Fibroblast of skin of right biceps (primary cell): ENCODE measurements at places on chromosomes 2 and 18.

GRCh38 chr18:74265546-74266098, 26.1 kb downstream of the CYB5A start:
- no peak for DNase-seq

DNA sequence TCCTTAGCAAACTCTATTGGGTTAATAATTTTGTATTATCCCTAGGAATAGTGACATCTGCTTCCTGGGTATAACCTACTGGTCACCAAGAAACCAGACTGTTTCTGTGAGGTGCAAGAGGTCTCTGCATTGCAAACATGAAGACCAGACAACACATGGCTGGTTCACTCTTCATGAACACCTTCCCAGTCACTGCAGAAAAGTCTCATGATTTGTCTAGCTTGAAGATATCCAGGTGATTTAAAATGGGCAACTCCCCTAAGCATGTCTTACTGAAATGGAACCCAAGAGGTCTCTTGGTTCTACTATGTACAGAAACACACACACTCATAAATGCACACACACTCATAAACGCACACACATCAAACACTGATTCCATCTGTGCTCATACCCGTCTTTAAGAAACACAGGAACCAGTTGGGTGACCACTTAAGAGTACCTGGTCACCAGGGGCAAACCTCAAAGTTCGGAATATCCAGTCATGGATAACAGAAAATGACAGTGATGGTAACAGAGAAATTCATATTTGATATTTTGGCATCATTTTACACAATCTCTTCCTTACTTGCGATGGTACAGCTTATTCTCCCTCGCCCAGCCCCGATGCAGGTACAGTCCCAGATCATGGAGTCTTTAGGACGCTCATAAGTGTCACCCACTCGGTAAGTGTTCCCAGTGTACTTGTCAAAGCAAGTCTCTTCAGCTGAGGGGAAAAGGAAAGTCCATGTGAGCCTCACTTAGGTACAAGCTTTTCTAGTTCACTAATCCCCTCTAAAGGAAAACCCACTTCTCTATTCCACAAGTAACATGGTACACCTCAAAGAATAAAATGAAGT, 2.9 kb downstream of the FN1 start:
- no peak for DNase-seq

- DNase-seq = no peak
Observed at GRCh38 chr2:218960309-218961165, 1.1 kb downstream of the CDK5R2 start.

- no peak for DNase-seq
Observed at GRCh38 chr2:3302751-3303582, 74.7 kb downstream of the EIPR1 start.

DNA sequence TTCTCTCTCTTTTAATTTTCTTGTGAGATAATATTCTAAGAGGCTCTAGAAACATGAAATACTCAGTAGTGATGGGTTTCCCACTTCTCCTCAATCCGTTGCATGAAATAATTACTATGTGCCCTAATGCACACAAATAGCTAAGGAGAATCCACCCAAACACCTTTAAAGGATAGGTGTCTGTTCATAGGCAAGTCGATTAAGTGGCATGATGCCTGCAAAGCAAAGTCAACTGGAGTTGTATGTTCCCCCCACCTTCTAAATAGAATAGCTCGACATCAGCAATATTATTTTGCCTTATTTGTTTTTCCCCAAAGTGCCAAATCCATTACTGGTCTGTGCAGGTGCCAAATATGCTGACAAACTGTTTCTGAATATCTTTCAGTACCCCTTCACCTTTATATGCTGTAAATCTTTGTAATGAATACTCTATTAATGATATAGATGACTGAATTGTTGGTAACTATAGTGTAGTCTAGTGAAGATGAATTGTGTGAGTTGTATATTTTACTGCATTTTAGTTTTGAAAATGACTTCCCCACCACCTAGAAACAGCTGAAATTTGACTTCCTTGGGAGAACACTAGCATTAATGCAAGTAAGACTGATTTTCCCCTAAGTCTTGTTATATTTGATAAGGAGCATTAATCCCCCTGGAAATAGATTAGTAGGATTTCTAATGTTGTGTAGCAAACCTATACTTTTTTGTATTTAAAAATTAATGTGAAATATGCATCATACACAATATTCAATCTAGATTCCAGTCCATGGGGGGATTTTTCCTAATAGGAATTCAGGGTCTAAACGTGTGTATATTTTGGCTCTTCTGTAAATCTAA, 9.0 kb downstream of the TBR1 start:
- DNase-seq = no peak

- no peak for DNase-seq
Observed at GRCh38 chr2:238403632-238404405, 22.9 kb upstream of the ASB1 start.

GRCh38 chr18:47413327-47413726, 161.9 kb upstream of the SKOR2 start:
- DNase-seq = no peak

- DNase-seq = peak; percentile 63
Observed at GRCh38 chr2:212364112-212364985, 174.3 kb downstream of the ERBB4 start.

DNA sequence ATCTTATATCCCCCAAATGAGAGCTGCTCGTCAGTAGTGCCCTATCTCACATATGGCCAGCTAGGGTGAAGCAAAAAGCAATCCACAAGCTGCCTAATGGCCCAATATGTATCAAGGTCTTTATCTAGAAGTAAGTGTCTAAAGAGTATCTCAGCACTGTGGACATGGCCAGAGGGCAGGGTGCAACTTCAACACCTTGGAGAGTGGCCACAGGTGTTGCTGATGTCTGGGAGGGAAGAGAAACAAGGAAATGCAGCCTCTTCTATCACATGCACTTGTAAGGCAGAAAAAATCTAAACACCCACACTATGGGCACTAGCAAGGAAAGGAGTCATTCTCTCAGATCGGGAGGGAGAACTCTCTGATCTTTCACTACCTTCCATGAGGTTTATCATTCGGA, 23.7 kb upstream of the MRPL19 start:
- DNase-seq = no peak

DNA sequence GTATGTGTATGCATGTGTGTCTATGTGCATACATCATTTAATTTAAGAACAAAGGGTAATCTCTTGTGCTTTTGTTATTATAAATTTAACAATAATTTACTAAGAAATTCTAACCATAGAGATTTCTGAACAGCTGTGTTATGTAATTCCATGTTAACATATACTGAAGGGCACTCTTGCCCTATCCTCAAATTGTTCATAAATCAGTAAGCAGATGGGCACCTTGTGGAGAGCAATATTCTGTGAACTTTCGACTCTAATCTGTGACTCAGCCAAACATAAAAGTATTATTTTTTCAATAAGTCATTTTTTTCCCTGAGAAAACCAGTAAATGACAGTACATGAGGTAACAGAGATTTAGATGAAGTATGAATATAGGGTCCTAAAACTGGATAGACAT, 938.3 kb upstream of the CRIM1 start:
- no peak for DNase-seq

DNA sequence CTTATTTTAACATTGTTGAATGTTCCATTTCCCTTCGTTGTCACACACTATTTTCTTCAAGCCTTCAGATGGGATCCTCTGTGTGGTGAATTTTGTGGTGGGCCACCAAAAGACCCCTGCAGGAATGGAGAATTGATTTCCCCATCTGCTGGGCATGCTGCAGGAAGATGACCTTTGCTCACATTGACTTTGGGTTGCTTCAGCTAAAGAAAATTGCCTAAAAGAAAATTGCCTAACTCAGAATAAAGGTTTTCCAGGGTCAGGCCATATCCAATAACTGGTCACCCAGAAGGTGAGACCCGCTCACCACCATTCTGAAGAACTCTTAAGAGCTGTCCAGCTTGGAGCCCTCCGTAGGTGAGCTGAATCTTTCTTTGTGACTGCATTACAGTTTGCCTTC, 192.5 kb downstream of the CDH7 start:
- DNase-seq = no peak

GRCh38 chr2:51387235-51387634, 355.3 kb upstream of the NRXN1 start:
- DNase-seq = peak; percentile 84

GRCh38 chr2:226888971-226889370, 53.1 kb downstream of the RHBDD1 start:
- peak; percentile 49 for DNase-seq

DNA sequence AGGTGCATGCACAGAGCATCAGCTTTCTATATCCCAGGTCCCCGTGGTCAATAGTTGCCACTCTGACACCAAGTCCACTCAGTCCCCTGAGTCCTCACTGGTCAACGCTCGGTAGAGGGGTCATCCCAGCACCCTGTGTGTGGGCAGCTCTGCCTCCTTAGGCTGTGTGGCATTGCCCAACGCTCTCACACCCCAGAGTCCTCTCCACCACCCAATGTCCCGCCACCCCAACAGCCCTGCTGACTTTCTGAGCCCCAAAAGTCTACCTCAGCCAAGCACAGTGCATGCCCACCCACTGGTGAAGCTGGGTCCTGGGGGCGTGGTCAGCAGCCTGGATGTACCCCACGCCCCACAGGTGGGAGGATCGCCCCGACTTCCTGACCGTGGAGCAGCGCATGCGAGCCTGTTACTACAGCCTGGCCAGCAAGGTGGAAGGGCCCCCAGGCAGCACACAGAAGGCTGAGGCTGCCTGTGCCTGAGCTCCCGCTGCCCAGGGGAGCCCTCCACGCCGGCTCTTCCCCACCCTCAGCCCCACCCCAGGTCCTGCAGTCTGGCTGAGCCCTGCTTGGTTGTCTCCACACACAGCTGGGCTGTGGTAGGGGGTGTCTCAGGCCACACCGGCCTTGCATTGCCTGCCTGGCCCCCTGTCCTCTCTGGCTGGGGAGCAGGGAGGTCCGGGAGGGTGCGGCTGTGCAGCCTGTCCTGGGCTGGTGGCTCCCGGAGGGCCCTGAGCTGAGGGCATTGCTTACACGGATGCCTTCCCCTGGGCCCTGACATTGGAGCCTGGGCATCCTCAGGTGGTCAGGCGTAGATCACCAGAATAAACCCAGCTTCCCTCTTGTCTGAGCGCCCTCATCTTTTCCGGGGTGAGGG, 25.9 kb downstream of the ZAP70 start:
- no peak for DNase-seq

- DNase-seq = no peak
Observed at GRCh38 chr2:236915186-236915585, 170.5 kb upstream of the COPS8 start.

DNA sequence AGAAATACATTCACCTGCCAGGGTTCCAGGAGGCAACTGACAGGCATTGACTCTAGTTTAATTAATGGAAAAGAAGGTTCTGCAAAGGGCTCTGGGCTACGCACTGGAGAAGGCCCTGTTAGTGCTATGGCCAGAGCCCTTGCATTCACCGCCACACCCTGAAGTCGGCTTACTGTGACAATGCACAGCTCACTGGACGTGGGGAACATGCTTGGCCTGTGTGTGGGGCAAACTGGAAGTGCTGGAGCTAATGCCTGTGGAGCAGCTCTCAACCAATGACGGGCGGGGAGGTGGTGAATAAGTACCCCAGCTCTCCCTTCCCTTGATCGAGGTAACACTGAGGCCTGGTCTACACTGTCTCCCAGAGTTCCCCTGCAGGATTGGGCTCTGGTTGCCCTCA, 209.8 kb downstream of the HAUS1 start:
- DNase-seq = no peak

GRCh38 chr2:42164971-42165370, 4.2 kb upstream of the EML4 start:
- DNase-seq = no peak

DNA sequence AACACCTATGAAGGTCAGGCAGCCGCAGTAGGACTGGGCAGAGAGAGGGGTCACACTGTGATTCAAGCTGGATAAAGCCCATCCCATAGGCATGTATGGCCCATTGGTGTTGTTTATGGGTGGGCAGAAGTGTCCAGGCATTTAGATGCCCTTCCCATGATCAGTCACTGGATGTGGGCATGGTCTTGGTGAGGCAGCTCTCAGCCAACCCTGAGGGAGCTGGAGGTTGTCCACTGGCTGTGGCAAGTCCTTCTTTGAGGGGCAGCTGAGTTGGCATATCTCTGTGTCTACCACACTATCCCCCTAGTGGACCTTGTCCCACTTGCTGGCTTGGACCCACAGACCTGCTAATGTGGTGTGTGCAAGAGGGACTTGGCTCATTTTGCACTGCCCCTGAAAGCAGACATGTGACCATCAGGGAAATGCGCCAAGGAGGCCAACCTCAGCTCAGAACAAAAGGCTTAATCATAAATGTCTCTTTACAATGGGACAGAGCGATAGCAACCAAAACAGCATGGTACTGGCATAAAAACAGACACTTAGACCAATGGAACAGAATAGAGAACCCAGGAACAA, 82.0 kb downstream of the TMEM17 start:
- DNase-seq = no peak

- DNase-seq = no peak
Observed at GRCh38 chr2:236308855-236309668, 44.9 kb upstream of the ASB18 start.

GRCh38 chr2:121212661-121213325, 72.2 kb downstream of the TFCP2L1 start:
- no peak for DNase-seq

- DNase-seq = peak; percentile 59
Observed at GRCh38 chr2:240250985-240251847, 110.8 kb upstream of the OTOS start.

DNA sequence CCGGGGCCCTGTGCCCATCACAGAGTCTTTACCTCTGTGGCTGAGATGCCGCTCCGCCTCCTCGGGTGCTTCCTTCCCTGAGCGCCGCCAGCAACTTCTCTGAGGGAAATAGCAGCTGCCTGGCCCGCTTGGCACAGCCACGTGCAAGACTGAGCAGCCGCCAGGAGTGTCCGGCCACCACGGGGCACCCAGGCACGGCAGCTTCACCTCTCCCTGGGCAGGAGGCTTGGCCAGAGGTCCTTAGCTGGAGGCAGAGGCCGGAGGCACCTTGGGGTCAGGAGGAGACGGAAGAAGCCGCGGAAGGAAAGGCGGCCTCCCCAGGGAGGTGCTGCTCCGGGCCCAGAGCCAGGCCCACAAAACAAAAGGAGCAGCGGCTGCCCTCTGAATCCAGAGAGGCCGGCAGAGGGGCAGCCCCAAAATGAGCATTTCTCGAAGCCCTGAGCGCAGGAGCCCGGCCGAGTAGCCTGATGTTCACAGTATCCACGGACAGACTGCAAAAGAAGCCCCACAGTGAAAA, 6.0 kb upstream of the LIMS2 start:
- no peak for DNase-seq

GRCh38 chr2:20326163-20326780, 24.4 kb downstream of the PUM2 start:
- peak; percentile 53 for DNase-seq

DNA sequence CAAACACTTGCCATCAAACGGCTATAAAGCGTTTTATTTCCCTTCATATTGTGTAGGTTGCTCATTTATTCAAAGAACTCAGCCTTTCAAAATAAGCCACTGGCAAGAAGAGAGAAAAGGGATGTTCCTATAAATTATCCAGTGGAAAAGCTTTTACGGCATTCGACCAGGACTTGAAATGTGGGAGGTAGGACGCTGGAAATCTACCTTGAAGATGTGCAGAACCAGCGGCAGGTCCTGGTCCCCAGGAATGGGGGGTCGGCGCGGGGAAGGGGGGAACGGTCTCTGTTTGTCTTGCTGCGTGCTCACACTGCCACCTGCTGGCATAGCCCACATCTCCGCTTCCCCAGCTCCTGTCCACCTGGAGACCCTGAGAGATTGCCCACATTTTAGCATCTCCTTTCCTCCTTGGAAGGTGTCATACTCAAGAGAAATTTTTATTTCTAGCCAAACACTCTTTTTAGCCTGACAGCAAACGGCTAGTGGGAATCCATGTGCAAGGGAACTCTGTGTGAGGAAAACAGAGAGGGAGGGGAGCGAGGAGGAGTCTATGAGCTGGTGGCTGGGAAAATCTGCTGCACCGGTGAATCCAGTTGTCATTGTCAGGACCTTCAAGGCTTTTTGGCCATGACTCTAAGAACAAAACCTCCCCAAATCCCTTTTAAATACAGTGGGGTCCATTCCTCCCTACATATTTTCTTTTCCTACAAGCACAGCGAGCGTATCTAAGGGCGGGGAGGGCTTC, 349.0 kb upstream of the PKDCC start:
- DNase-seq = peak; percentile 12
